Muscle of leg (tissue), 16 donors: ENCODE measurements at places on chromosomes 7 and 10. TPM values are rescaled to one million over a fixed set of nuclear protein-coding genes. Genes with fewer than 3 reads are reported as not detected.

GRCh38 chr7:7881581-7881980 lies 87.0 kb upstream of the GLCCI1 start:
- H3K36me3 ChIP-seq, result no peaks in the 10 kb centered on the region
- H3K27ac ChIP-seq, result no peak overlapping the region
- H3K4me3 ChIP-seq, result no peak overlapping the region
- no peaks in the 10 kb centered on the region for H3K27me3 ChIP-seq
- H3K4me1 ChIP-seq, result peaks cover 3% of the 10 kb centered on the region
- no peak for DNase-seq

DNA sequence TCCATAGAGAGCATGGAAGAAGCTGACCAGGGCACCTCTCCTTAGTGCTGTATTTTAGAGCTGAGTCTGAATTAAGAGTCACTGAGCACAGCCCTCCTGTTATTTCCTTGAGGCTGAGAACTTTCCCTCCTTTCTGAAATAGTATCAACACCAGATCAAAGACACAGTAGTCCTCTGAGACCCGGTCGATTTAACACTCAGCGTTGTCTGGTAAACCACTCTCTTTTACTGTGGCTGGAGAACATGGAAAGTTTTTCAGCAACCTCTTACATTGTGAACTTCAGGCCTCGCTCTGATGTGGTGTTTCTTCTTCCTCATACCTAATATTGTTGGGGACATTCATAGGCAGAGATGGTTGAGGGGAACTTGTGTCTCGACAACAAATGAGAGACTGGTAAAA lies 202.0 kb upstream of the MTPN start:
- H3K27me3 ChIP-seq, result no peaks in the 10 kb centered on the region
- DNase-seq, result no peak
- H3K4me1 ChIP-seq, result no peaks in the 10 kb centered on the region
- H3K27ac ChIP-seq, result no peak overlapping the region
- no peaks in the 10 kb centered on the region for H3K36me3 ChIP-seq

GRCh38 chr7:39554583-39555165 lies 11.5 kb upstream of the YAE1 start:
- no peaks in the 10 kb centered on the region for H3K4me1 ChIP-seq
- DNase-seq, result no peak
- no peak overlapping the region for H3K27ac ChIP-seq
- H3K4me3 ChIP-seq, result no peak overlapping the region

DNA sequence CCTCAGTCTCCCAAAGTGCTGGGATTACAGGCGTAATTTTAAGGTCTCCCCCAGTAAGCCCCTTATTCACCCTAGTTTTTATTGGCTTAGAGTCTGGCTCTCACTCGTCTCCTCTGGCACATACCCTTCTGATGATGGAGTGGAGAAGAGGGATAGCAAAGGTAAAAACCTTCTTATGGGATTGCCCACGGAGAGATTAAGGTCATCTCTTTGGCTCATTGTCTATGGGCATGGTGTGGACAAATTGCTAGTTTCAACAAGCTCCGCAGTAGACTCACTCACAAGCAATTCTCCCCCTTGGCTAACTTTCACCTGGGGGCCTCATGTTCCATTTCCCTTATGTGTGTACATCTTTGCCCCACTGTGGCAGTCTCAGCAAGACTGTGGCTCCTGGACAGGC lies 22.4 kb upstream of the TSGA13 start:
- no peak overlapping the region for H3K4me3 ChIP-seq
- H3K36me3 ChIP-seq, result no peaks in the 10 kb centered on the region
- no peaks in the 10 kb centered on the region for H3K4me1 ChIP-seq
- no peaks in the 10 kb centered on the region for H3K27me3 ChIP-seq
- no peak overlapping the region for H3K27ac ChIP-seq

DNA sequence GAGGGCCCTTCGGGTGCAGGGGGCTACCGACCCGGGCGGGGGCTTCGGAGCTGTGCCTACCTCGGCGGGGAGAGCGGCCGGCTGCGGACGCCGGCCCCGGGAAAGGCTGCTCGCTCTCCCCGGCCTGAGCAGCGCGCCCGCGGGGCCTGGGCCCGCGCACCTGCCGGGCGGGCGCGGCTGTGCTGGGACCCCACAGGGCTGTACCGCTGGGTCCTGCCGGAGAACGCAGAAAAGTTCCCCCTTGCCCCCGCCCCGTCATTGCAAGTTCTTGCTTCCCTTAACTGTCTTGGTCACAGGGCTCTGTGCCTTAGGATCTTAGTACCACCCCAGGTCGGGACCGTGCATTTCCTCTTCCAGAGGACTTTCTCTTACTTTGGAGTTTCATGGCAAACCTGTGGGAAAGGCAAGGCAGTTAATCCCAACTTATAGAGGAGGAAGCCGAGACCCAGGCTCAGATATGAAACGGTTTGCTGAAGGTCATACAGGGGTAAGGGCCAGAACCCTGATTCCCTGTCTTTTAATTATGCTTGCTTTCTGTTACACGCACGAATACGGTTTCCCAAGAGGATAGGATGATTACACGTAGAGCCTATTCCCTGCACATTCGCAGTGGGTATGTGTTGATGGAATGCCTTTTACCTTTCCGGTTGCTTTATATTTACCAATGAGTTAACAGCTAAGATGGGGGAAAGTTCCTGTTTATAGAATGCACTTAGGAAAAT lies 652 bp downstream of the PCGF5 start:
- H3K4me1 ChIP-seq, result peaks cover 6% of the 10 kb centered on the region
- peak overlapping the region; percentile 73 for H3K27ac ChIP-seq
- peak; percentile 39 for DNase-seq

- peaks cover 27% of the 10 kb centered on the region for H3K4me1 ChIP-seq
- no peak overlapping the region for H3K27ac ChIP-seq
- DNase-seq, result peak; percentile 54
- no peaks in the 10 kb centered on the region for H3K27me3 ChIP-seq
- no peak overlapping the region for H3K4me3 ChIP-seq
- H3K36me3 ChIP-seq, result no peaks in the 10 kb centered on the region
These were observed 90.3 kb downstream of the MYL10 start for GRCh38 chr7:101538596-101539459.

DNA sequence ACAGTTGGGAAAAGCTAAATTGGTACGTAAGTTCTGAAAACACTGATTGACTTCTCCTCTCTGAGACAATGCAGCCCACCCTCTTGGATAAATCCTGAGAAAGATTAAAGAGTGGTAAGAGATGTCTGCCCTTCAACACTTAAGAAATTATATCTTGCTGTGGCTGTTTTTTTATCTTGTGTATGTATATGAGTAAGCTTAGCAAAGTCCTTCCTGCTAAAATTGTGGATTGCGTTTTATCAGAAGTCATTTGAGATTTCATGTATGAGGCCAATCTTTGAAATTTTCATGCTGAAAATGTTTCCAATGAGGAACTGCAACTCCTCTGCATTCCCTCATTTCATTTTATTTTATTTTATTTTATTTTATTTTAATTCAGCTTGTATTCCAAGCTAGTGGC lies 106.2 kb upstream of the INHBA start:
- H3K27me3 ChIP-seq, result no peaks in the 10 kb centered on the region
- no peak overlapping the region for H3K27ac ChIP-seq
- H3K4me3 ChIP-seq, result no peak overlapping the region
- no peaks in the 10 kb centered on the region for H3K36me3 ChIP-seq
- DNase-seq, result no peak

GRCh38 chr7:103299660-103300059 lies 2.4 kb downstream of the PMPCB start:
- no peaks in the 10 kb centered on the region for H3K27me3 ChIP-seq
- no peak overlapping the region for H3K4me3 ChIP-seq
- peaks cover 33% of the 10 kb centered on the region for H3K36me3 ChIP-seq
- no peak overlapping the region for H3K27ac ChIP-seq
- no peak for DNase-seq

DNA sequence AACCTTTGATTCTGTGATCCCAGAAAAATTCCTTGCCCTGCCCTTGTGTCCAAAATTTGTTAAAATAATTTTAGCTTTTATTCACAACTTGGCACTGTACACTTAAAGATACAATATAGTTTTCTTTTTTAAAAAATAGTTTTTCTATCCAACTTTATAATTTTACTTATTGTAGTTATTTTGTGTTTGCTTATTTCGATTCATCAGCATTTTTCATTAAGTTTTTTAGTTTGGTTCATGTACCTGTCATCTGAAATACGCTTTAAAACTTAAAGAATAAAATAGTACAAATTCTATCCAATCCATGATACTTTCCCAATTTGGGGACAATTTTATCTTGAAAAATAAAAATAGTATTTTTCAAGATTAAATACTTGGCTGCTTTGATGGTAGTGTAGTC lies 514.8 kb downstream of the AUTS2 start:
- no peaks in the 10 kb centered on the region for H3K27me3 ChIP-seq
- no peak for DNase-seq
- H3K27ac ChIP-seq, result no peak overlapping the region
- no peak overlapping the region for H3K4me3 ChIP-seq
- H3K36me3 ChIP-seq, result no peaks in the 10 kb centered on the region

The ARMH3 gene
- 7.1 TPM for total RNA-seq

The IL6 gene
- total RNA-seq, result 0.44 TPM
